ENCODE measurements at places on chromosomes 7 and 10.

- DNase-seq, result no peak
Observed at GRCh38 chr10:66981361-66982052, 55.7 kb downstream of the LRRTM3 start.

DNA sequence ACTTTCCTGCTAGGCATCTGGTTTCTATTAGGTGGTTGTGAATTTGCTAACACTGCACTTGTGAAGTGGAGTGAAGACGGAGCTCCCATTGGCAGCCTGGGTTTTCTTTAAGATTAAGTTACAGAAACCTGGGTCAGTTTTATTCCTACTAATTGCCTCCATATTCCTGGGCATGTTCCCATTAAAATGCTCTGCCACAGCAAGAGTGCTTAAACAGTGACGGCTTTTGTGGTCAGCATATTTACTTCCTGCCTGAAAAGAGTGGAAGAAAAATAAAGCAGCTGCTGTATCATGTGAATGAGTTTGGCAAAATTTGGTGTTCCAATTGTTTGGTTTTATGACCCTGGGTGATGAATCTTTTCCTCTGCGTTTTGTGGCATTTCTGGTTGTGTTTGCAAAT, 96.9 kb upstream of the PLXDC2 start:
- peak; percentile 44 for DNase-seq

GRCh38 chr10:26887611-26888215, 27.0 kb upstream of the ABI1 start:
- no peak for DNase-seq

GRCh38 chr10:93745408-93746065, 12.2 kb upstream of the LGI1 start:
- no peak for DNase-seq

DNA sequence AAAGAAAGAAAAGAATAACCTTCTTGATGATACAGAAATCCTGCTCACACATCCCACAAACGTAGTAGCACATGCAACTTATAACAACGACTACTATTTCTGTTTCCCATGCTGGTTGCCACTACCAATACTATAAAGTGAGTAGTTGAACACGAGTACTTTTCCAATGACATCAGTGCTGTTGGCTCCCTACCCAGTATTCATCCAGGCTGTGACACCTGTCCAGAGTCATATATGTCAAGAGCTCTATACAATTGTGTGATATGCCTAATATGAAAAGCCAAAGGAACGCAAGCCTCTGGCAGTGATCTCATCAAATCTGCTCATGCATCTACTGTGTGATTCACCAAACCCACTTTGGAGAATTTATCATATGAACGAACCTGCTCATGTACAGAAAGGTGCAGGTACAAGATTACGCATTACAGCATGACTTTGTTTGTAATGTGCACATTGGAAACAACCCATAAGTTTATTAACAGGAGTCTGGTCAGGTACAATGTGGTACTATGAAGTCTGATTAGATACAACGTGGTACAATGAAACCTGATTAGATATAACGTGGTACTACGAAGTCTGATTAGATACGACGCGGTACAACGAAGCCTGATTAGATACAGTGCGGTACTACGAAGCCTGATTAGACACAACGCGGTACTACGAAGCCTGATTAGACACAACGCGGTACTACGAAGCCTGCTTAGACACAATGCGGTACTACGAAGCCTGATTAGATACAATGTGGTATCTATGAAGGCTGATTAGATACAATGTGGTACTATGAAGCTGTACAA, 5.8 kb upstream of the ITIH5 start:
- no peak for DNase-seq

DNA sequence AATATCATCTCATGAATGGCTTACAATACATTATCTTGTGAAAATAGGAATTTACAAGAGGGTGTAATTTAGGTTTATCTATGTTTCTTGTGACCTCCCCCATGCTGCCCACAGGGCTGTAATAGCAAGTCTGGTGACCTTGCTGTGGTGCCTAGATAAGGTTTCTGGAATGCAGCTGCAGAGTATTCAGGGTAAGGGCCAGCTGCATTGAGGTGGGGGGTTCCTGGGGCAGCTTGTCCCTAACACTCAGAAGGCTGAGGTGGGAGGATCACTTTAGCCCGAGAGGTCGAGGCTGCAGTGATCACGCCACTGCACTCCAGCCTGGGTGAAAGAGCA, 5.3 kb upstream of the DHTKD1 start:
- no peak for DNase-seq

DNA sequence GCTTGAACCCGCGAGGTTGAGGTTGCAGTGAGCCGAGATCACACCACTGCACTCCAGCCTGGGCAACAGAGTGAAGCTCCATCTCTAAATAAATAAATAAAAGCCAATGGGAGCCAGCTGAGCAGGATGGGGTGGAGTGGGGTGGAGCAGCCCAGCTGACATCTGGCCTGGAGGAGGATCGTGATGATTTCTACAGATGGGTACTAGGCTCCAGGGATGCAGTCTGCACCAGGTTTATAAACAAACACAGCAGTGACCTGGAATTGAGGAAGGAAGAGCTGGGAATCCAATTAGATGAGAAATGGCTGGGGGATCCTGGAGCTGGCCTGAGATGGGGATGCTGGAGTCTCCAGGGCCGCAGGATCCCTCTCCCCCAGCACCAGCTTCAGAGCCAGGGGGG, 7.3 kb upstream of the GRIFIN start:
- DNase-seq, result no peak

GRCh38 chr10:15208221-15208620, 39.7 kb upstream of the NMT2 start:
- no peak for DNase-seq

DNA sequence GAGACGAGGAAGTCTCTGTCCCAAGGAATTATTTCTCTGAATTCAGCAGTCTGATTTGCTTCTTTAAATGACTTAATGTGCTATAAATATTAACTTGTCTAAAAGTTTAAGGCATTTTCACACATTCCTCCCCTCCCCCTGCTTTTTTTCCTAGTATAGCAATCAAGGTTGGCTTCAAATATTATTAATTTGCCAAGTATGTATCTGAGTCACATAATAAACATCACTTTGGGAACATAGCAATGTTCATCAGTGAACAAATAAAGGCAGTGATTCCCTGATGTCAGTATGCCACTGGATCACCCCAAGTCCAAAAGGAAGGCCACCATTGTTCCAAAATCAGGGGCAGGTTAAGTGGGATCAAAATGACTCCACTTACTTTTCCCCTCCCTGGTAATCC, 40.5 kb downstream of the PDE6C start:
- DNase-seq, result peak; percentile 9

DNA sequence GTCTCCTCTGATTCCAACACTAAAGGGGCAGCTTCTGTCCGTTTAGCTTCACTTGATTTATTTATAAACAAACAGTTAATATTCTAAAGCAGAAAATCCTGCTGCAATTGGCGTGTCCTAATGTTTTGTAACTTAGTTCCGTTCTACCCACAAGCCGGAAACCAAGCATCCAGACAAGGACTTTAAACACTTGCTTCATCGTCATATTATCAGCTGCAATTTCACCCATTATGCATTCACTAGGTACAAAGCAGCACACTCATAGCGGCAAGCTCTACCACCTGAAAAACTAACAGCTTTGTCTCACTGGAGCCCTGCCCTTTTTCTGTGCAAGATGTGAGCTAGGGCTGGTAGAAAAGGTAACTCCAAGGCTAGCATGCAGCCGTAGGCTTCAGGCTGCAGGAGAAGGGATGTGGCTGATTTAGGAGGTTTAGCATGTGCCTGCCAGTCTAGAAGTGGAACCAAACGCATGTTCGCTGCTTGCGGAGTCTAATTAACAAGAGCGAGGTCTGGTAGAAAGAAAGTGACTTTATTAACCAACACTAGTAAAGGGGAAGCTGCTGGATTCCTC, 43.7 kb upstream of the BPGM start:
- no peak for DNase-seq

- DNase-seq, result no peak
Observed at GRCh38 chr7:115153176-115153575, 231.3 kb downstream of the MDFIC start.

DNA sequence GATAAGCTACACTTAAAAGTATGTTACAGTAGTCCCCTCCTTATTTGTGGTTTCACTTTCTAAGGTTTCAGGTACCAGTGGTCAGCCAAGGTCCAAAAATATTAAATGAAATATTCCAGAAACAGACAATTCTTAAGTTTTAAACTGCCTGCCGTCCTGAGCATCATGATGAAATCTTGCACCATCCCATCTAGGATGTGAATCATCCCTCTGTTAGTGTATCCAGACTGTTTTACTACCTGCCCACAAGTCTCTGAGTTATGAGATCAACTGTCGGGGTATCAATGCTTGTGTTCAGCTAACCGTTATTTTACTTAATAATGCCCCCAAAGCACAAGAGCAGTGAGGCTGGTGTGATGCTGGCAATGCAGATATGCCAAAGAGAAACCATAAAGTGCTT, 11.4 kb downstream of the KDM7A start:
- no peak for DNase-seq

DNA sequence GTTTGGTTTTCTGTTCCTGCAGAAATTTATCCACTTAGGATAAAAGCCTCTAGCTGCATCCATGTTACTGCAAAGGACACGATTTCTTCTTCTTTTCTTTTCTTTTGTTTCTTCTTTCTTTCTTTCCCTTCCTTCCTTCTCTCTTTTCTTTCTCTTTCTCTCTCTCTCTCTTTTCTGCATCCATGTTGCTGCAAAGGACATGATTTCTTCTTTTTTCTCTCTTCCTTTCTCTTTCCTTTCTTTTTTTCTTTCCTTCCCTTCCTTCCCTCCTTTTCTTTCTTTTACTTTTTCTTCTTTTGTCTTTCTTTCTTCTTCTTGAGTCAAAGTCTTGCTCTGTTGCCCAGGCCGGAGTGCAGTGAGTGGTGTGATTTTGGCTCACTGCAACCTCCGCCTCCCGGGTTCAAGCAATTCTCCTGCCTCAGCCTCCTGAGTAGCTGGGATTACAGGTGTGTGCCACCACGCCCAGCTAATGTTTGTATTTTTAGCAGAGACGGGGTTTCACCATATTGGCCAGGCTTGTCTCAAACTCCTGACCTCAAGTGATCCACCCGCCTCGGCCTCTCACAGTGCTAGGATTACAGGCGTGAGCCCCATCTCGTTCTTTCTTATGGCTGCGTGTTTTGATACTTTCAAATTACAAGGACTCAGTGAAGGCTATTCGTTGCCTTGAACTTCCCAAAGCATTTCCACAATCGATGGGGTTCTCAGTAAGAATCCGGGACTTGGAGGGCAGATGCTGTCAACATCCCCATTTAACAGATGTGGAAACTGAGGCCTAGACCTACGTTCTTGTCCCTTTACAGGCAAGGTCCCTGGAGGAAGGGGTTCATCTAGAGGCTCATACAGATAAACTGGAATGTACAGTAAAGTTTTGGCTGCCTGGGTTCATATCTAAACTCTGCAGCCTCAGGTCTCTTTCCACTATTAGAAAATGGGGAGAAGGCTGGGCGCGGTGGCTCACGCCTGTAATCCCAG, 1.9 kb upstream of the GNB2 start:
- DNase-seq, result no peak

- DNase-seq, result no peak
Observed at GRCh38 chr7:159062569-159062968, 82.1 kb downstream of the VIPR2 start.

DNA sequence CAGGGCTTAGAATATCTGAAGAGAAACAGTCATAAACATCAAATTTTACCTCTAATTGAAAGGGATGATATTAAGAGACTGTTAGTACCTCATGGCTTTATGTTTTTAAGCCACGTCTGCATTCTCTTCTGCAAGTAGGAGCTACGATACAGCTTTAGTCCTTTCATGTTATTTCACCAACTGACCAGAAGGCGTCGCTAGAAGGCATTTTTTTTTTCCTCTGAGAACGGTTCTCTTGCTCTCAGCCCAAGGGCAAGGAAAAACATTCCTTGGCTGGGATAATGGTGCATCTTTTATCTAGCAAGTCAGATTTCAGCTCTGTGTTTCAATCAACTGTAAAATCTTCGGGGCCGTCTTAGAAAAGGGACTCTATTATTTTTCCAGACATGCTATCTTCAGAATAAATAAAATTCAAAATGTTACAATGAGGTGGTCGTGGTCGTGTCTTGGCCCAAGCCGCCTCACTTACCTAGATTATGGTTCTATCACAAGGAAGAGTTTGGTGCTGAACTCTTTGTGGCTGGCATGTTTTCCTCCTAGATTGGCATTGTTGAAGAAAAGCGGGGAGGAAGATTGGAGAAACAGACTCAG, 41.6 kb upstream of the LYZL2 start:
- DNase-seq, result no peak

GRCh38 chr10:19014034-19014433, 34.6 kb upstream of the MALRD1 start:
- DNase-seq, result peak; percentile 11

DNA sequence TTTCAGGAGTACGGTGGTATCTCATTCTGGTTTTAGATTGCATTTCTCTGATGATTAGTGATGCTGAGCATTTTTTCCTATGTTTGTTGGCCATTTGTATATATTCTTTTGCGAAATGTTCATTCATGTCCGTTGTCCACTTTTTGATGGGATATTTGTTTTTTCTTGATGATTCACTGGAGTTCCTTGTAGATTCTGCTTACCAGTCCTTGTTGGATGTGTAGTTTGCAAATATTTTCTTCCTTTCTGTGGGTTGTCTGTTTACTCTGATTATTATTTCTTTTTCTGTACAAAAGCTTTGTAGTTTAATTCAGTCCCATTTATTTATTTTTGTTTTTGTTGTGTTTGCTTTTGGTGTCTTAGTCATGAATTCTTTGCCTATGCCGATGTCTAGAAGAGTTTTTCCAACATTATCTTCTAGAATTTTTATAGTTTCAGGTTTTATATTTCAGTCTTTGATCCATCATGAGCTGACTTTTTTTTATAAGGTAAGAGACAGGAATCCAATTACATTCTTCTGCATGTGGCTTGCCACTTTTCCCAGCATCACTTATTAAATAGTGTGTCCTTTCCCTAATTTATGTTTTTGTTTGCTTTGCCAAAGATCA, 320.5 kb downstream of the MAGI2 start:
- no peak for DNase-seq

DNA sequence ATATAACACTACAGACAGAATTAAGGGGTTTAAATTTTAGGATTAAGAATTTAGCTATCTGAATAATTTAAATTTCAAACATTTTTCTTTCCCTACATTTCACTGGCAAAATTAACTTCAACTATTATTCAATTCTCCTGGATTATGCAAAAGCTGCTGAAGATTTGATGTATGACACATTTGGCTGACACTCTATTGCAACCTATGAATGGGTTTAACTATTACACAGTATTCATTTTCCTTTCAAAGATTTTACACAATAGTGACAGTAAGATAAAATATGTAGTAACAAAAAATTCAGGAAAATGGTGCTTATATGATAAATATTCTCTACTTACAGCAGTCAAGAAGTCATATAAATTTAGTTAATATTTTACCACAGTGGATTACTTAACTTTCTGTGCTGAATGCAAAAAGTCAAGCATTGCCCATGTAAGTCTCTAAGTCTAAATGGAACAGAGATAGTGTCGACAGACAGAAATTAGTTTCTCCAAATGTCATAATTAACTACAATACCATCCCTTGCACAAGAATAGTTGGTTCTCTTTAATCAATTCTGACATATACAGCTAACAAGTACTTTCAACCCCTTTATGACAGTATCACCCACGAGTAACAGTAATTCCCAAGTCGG, 194.1 kb upstream of the FRMD4A start:
- no peak for DNase-seq

- no peak for DNase-seq
Observed at GRCh38 chr10:101708073-101708472, 13.1 kb upstream of the FBXW4 start.

GRCh38 chr10:73054286-73054685, 42.4 kb downstream of the P4HA1 start:
- DNase-seq, result no peak

All from retinal pigment epithelial cell (primary cell).